Ureter (tissue), 1 donor: ENCODE measurements at places on chromosomes 1 and 21.

DNA sequence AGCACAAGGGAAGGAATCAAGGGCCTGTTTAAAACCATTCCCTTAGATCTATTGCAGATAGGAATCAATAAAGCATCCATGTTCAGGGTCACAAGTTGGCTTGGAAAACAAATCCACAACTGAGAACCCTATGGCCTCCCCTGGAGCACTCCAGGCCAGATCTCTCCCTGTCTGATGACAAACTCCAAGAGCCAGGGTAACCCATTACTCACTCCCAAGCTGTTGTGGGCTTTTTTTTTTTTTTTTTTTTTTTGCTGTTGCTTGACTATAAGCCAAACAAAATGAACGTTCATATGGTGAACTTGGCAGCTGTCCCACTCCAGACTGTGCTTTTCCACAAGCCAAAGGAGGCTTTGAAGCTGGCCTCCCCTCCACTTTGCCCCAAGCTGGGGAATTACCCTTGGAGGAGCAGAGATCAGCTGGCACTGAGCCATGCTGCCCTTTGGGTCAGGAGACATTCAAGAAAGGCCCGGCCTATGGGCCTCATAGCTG is 35.7 kb upstream of the VAV3 start:
- peak; percentile 46 for DNase-seq

GRCh38 chr1:156881663-156882062 is 11.9 kb upstream of the PEAR1 start:
- no peak for DNase-seq

DNA sequence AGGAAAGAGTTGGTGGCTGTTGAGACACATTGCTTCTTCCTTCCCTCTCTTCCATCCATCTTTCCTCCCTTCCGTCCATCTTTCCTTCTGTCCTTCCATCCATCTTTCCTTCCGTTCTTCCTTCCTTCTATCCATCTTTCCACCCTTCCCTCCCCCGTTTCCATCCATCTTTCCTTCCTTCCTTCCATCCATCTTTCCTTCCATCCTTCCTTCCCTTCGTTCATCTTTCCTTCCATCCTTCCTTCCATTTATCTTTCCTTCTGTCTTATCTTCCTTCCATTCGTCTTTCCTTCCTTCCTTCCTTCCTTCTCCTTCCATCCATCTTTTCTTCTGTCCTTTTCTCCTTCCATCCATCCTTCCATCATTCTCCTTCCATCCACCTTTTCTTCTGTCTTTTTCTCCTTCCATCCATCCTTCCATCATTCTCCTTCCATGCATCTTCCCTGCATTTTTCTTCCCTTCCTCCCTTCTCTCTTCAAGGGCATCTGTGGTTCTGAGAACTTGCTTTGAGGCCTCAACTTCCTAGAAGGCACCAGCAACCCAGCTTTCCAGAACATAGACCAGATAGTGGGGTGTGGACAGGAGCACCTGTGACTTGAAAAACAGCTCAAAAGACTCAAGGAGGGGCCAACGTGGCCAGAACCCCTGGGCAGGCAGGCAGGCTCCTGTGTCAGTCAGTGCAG is 48.9 kb upstream of the SELENON start:
- DNase-seq = no peak

- DNase-seq = no peak
Observed at GRCh38 chr1:156406251-156406650, 37.2 kb downstream of the RHBG start.

- no peak for DNase-seq
Observed at GRCh38 chr1:52669696-52670095, 28.5 kb downstream of the COA7 start.

- DNase-seq = peak; percentile 59
Observed at GRCh38 chr21:17612023-17612564, 607 bp downstream of the BTG3 start.

GRCh38 chr1:239347776-239348175 is 38.6 kb upstream of the CHRM3 start:
- DNase-seq = no peak

GRCh38 chr21:20527731-20528460 is 470.3 kb upstream of the NCAM2 start:
- no peak for DNase-seq

DNA sequence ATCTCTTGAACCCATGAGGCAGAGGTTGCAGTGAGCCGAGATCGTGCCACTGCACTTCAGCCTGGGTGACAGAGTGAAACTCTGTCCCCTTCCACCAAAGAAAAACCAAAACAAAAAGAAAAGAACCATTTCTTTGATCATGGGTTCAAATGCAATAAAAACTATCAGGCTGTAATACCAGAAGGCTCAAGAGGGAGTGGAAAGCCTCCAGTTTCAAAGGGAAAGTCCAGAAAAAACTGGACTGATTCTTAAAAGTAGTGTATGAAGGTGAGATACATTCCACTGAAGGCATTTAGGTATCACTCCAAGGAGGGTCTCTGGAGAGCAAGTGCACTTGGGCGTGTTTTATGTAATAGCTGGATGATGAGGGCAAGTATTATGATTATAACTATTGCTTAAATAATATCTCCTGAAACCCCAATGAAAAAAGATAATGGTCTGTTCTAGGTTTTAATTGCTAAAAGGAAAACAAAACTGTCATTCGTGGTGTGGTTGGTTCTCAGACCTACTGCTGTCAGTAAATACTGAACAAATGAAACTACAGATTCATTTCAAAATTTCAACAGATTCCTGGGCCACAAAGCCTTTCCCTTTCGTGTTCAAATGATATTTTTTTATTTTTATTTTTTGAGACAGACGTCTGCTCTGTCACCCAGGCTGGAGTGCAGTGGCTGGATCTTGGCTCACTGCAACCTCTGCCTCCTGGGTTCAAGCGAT is 6.0 kb upstream of the CAMTA1 start:
- DNase-seq = no peak

- no peak for DNase-seq
Observed at GRCh38 chr1:167541003-167541402, 12.6 kb downstream of the CREG1 start.

GRCh38 chr1:166814611-166815010 is 24.7 kb upstream of the POGK start:
- DNase-seq = no peak

GRCh38 chr1:232974971-232975370 is 24.6 kb downstream of the NTPCR start:
- no peak for DNase-seq

- no peak for DNase-seq
Observed at GRCh38 chr1:169261884-169262283, 105.7 kb downstream of the NME7 start.

GRCh38 chr1:160858097-160858496 is 4.6 kb downstream of the CD244 start:
- DNase-seq = no peak

DNA sequence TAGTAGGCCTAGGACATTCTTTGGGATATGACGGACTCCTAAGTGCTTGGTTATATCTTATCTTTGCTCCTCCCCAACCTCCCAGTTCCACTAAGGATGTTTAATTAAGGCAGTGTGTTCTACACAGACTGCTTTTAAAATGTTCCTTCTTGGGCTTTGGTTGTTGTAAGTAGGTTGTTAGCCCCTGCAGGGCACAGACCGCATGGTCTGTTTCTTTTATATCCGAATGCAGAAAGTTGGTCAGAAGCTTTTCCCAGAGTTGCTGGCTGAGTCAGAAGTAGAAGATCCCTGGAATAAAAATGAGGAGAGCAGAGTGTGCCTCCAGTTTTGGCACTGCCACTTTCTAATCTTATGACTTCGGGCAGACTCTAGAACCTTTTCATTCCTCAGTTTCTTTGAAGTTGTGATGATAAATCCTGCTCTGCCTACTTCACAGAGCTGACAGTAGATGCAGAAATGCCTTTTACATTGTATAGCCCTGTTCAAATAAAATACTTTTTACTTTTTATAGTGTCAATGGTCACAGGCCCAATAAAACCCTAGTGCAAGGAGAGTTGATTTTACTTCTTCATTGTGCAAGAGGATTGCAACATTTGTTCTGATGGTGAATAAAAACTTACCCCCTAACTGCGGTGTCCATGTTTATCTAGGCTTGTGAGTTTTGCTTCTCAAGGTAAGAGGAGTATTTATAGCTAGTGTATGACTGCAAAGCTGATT is 18.4 kb downstream of the FMN2 start:
- no peak for DNase-seq

DNA sequence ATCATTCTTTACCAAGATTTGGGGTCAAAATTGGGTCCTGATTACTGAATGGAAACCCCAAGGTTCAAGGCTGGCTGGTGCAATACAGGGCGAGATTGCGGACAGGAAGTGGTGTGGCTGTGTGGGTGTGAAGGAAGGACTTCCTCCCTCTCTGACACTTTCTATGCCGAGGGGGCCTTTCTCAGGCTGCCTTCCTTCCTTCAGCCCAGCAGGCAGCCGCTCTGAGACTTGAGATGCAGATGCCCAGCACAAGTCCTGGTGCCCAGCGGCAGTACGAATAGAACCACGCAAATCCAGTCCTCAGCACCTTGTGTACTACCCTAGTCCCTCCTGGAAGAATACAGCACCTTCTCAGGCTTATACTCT is 16.3 kb downstream of the BATF3 start:
- no peak for DNase-seq

DNA sequence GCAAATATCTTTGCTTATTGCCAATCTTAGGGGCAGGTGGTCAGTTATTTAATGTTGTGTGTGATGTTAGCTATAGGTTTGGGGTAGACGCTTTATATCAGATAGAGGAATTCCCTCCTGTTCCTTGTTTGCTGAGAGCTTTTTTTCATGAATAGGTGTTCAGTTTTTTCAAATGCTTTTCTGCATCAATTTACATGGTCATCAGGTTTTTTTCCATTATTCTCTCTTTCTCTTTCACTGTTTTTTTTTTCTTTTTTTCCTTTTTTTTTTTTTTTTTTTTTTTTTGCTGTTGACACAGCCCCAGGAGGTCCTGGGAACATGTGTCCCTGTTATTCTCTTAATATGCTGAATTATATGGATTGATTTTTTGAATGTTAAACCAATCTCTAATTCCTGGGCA is 3.0 kb upstream of the SLC25A33 start:
- no peak for DNase-seq

GRCh38 chr1:165144757-165145397 is 211.6 kb downstream of the LMX1A start:
- peak; percentile 60 for DNase-seq

DNA sequence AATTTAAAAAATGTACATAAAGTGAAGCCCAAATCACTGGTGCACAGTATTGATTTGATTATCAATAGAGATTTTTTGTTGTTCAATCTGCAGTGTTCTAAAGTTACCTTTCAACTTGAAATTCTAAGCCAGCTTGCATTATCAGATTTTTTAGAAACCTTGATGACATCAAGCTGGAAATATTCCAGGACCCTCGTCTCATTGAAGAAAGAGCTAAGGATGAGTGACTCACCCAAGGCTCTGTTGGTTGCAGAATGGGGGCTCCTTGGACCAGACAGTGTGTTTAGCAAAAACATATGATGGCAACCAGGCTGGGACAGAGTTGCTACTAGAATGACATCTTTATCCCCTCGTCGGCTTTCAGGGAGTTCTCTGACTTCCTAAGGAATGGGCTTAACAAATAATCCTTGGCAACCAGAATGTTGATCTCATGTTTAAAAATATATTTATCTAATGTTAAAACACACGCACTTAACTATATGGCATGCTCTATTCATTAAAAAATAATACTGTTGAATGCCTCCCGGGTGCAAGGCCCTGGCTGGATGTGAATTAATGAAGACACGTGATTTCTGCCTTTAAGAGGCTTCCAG is 79.7 kb downstream of the RUNX3 start:
- no peak for DNase-seq

- no peak for DNase-seq
Observed at GRCh38 chr1:119806489-119806888, 4.8 kb downstream of the REG4 start.

- no peak for DNase-seq
Observed at GRCh38 chr21:26747216-26747615, 98.0 kb downstream of the ADAMTS1 start.

- no peak for DNase-seq
Observed at GRCh38 chr1:53608071-53608470, 130.9 kb downstream of the GLIS1 start.

DNA sequence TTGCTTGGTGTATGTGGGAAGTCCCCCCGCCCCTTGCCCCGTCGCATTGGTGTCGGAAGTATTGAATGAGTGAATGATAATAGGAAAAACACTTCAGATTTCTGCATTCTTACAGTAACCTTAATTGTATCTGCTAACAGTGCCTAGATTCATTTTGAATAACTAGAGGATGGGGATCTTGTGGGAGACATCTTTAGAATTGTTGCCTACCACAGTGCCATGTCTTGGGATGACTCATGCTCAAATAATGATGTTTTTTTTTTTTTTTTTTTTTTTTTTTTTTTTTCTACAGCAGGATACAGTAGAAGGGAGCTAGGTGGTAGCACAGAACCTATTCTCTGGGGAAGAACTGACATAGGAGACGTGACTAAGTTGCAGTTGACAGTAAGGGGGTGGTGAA is 237.9 kb downstream of the USP25 start:
- DNase-seq = no peak

DNA sequence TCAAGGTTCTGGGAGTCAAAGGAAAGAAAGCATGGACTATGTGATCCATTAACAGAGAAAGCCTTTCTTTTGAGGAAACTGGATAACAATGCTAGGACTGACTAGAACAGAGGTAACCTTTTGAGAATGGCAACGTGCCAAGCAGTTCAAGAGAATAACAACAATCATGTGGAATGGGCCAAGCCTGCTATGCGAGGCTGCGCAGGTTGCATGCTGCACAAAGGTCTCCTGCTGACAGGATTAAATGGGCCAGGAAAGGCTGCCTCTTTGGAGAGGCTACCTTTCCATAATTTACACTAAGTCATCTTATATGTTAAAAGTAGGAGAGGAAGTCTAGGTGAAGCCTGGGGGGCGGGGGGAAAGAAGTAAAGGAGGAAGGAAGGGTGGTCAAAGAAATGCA is 5.8 kb downstream of the PCNX2 start:
- peak; percentile 68 for DNase-seq

GRCh38 chr1:198669023-198669698 is 30.3 kb downstream of the PTPRC start:
- DNase-seq = no peak

- no peak for DNase-seq
Observed at GRCh38 chr1:39886757-39887231, 3.5 kb upstream of the TRIT1 start.

DNA sequence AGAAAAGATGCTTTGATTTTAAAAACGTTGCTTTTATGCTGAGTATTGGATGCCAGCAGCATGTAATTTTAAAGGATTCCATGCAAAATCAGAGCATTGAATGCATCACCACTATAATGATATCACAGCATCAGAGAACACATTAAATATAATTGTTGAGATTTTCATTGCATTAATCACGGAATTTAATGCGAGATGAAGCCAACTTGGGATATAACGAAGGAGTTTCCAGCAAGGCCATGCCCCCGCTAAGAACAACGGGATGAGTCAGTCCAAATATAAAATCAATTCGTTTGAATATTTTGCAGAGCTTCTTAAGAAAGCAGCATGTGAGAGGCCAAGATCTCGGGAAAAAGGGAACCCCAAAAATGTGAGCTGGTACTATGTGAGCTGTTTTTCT is 423.4 kb upstream of the CHRM3 start:
- no peak for DNase-seq

DNA sequence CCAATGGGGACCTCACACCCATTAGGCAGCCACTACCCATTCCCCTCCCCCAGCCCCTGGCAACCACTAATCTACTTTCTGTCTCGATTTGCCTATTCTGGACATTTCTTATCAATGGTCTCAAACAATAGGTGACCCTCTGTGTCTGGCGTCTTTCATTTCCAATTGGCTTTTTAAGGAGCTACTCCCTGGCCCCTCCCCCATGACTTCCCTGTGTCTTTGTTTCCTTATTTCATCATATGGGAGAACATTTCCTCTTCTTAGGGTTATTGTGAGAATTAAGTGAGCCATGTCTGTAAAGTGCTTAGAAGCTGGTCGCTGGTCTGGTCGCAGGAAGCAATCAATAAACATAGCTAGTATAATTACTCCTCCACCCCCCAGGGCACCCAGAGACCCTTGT is 80.9 kb downstream of the SPSB1 start:
- no peak for DNase-seq
